ENCODE measurements at places on chromosomes 13 and 19.
A peak's percentile ranks its signal among the peaks of the same experiment; 100 is the strongest.

GRCh38 chr19:21317821-21318220, 11.4 kb downstream of the ZNF708 start:
- DNase-seq: no peak

DNA sequence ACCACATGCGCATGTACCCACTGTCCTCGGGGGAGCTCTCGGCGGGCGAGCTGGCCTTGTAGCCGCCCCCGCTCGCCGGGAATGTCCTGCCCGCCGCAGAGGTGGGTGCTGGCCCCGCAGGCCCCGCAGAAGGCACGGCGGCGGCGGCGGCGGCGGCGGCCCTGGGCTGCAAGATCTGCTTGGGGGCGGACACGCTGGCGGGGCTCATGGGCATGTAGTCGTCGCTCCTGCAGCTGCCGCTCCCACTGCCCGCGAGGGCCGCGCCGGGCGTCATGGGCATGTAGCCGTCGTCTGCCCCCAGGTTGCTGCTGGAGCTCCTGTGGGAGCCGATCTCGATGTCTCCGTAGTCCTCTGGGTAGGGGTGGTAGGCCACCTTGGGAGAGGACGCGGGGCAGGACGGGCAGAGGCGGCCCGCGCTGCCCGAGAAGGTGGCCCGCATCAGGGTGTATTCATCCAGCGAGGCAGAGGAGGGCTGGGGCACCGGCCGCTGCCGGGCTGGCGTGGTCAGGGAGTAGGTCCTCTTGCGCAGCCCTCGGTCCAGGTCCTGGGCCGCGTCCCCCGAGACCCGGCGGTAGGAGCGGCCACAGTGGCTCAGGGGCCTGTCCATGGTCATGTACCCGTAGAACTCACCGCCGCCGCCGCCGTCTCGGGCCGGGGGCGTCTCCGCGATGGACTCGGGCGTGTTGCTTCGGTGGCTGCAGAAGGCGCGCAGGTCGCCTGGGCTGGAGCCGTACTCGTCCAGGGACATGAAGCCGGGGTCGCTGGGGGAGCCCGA, 2.4 kb downstream of the IRS2 start:
- DNase-seq: no peak

DNA sequence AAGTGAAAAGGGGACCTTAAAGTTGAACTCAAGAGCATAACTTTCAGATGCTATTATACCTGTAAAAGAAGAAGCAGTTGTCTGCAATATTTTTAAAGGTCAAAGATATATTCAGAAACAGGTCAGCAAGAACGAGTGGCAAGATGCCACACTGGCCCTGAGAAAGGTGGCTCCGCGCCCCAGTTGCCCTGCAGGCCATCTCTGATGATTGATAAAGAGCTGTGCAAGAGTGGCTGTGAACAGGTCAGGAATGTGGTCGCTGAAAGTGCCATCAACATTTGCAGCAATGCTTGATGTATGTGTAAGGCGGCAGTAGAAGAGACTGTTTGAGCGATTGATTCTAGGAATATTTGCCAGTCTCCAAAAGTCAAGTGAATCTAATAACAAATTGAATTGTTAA, 664.2 kb upstream of the SLC10A2 start:
- DNase-seq: no peak

DNA sequence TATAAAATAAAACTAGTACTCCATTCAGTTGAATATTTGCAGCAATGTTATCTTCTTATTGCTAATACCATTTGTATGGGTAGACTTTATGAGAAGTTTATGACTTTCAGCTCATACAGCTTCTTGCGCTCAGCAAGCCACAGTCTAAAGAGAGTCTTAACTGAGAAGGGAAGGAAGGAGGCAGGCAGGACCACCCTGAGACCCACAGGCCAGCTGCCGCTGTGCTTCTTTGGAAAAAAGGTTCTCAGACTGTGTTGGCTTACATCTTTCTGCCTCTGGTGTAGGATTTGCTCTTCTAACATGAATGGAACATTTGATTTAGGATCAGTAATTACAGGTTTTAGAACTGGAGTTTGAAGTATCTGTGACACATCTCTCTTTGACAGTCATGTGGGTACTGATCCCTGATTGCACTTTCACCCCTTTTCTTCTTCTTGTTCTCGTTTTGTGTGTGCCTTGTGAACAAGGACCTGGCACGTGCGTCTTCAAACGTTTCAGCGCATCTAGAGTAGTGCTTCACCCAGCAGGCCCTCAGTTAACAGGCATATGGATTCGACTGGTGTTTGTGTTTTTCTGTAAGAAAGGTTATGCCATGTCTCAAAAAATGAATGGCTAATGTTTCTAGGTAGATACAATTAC, 7.1 kb upstream of the GPR18 start:
- DNase-seq: no peak

- DNase-seq: no peak
These were observed 231.4 kb downstream of the OXGR1 start for GRCh38 chr13:96762876-96763275.

GRCh38 chr13:49664606-49665005, 26.7 kb downstream of the EBPL start:
- no peak for DNase-seq

GRCh38 chr13:79458436-79458835, 22.5 kb upstream of the NDFIP2 start:
- DNase-seq: no peak

GRCh38 chr13:50015258-50015657, at the start of gene KCNRG:
Gene KCNRG (plus strand): TSS chr13:50015444. CDS start chr13:50015494, 50 bp downstream.
- no peak for DNase-seq

DNA sequence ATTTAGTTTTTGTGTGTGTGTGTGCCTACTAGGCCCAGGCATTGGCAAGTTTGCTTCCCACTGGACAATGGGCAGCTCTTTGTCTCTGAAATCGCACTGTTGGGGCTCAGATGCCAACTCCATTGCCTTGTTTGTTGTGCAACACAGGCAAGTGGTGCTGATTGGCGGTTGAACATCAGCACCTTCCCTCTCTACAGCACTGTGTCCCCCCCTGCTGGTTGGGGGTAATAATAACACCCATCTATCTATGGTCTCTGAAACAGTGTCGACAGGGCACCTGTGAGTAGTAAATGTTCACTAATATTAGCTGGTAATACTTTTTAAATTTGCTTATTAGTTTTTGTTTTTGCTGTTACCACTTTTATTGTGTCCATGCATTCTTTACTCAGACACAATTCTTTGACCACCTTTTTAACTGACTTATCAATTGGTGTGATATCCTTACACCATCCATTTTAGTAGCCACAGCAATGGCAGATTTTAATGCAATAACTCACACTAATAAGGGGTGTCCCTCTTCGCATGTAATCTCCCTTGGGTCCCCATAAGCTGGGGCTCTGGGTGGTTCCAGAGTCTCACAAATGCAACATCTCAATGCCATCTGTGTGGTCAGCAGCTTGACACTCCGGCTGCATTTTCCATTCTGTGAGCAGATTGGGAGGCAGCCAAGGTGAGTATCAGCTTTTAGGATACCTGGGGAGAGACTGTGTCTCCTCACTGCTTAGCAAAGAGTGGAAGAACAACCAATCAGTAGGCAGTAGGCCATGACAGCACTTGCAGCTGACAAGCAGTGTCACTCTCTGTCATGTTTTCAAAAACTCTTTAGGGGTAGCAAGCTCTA, 47.7 kb upstream of the UQCRFS1 start:
- DNase-seq: no peak

GRCh38 chr13:113647351-113648215, 10.4 kb downstream of the ATP4B start:
- DNase-seq: peak; percentile 70

- no peak for DNase-seq
These were observed 19.7 kb upstream of the ERCC5 start for GRCh38 chr13:102825921-102826706.

DNA sequence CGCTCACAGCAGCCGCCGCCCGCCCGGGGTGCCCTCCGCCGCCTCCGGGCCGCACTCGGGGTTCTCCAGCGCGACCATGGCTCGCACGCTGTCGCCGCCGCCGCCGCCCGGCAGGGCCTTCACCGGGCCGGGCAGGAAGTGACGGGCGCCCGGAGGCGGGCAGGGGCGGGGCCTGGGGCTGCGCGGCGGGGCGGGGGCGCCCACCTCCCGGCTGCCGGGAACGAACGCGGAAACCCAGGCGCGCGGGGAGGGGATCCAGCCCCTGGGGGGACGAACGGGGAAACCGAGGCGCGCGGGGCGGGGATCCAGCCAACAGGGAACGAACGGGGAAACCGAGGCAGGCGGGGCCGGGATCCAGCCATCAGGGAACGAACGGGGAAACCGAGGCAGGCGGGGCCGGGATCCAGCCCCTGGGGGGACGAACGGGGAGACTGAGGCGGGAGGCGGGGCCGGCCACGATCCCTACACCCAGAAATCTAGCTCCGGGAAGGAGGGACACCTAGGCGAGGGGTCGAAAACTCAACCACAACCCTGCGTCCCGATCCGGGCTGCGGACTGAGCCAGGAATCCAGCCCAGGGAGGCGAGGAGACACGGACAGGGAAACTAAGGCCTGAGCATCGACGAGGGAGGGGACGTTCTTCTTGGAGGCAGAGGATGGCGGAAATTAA, at the start of gene R3HDM4:
R3HDM4 (minus strand) TSS at position 140 of the 669 bp plus-strand sequence; CDS start at position 78, 62 bp downstream.
- peak; percentile 27 for DNase-seq

- DNase-seq: no peak
These were observed 5.9 kb downstream of the DOHH start for GRCh38 chr19:3494559-3494958.

- DNase-seq: no peak
These were observed 93.4 kb upstream of the KLF12 start for GRCh38 chr13:74227476-74228158.

DNA sequence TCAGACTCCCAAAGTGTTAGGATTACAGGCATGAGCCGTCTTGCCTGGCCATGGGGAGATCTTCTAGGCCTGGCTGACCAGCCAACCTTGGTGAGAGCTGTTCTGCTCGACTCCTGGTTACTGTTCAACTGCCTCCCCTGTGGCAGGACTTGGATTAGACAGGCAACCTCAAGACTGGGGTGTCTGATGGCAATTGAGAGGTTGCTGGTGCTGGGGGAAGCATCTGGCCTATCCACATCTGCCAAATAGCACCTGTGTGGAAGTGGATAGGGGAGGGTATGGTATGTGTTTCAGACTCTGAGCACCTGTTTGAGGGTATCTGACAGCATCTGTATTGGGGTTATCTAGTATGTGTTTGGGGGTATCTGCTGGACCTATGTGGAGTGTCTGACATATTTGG, 44.7 kb downstream of the ARHGEF18 start:
- no peak for DNase-seq

DNA sequence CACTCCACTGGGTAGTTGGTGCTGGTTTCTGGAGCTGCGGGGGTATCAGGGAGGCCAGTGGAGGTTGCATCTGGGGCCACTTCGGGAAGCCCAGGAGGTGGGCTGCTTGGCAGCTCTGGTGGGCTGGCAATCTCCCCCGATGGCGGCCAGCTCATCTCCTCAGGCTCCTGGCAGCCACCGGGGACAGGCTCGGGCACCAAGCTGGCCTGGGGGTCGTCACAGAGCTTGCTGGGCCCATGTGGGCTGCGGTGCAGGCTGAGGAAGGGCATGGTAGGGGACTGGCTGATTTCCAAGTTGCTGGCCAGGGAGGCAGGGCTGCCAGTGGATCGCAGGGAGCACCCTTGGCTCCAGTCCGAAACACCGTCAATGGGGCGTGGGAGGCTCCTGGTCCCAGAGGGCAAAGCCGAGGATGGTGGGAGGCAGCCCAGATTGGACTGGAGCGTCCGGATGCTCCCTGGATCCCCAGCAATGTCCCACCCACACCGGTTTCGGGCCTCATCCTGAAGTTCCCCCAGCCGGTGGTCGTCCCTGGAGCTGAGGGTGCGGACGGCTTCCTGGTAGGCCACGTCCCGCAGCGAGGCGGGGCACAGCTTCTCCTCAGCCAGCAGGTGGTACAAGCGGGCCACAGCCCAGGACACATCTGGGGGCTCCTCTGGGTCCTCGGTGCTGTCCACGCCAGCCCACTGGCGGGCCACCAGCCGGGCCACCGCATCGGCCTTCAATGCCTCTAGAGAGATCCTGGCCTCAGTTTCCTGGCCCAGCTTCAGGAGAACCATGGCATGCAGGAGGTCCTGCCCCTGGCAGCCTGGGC, 13.8 kb downstream of the TICAM1 start:
- no peak for DNase-seq

- no peak for DNase-seq
These were observed 29.1 kb downstream of the TNFRSF19 start for GRCh38 chr13:23599083-23599925.

GRCh38 chr19:43814663-43815352, 12.3 kb upstream of the ZNF283 start:
- DNase-seq: no peak

- no peak for DNase-seq
These were observed 444.8 kb downstream of the FOXO1 start for GRCh38 chr13:40221460-40222201.

GRCh38 chr13:80881942-80882445, 541.1 kb upstream of the SPRY2 start:
- peak; percentile 77 for DNase-seq

DNA sequence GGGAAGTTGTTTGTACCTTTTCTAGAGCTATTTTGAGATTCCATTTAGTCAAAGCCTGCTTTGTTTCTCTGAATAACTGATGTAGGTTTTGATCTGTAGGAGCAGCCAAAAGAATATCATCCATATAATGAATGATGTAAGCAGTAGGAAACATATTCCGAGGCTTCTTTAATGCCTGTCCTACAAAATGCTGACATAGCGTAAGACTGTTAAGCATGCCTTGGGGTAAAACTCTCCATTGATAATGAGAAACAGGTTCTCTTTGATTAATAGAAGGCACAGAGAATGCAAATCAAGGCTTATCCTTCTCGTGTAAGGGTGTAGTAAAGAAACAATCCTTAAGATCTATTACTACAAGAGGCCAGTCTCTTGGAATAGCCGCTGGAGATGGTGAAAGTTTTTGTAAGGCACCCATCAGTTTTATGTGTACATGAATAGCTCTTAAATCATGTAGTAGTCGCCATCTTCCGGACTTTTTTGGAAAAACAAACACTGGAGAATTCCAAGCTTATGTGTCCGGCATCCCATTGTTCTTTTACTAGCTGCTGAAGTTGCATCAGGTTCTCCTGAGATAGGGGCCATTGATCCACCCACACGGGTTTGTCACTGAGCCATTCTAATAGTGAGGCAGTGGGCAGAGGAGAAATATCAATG, 13.5 kb downstream of the FPR3 start:
- no peak for DNase-seq

- DNase-seq: no peak
These were observed 58.6 kb downstream of the LIG4 start for GRCh38 chr13:108156749-108157148.

- no peak for DNase-seq
These were observed 3.3 kb downstream of the GPX4 start for GRCh38 chr19:1106841-1107660.

DNA sequence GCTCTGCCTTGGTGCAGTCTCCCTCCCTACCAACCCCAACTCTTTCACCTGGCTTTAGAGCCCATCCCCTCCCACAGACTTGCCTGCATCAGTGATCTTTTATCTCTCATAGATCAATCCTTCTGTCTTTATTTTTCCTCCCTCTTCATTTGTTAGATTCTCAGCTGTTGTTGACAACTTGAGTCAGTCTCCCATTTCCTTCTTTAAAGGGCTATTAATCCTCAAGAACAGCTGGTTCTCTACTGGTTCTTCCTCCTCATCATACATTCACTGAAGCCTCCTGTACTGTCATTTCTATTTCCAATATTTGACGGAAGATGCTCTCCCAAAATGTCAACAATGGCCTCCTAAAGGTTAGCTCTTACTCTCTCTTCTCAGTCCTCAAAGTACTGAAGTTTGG, 408.2 kb downstream of the TBC1D4 start:
- DNase-seq: no peak
